H54 (cell line): ENCODE measurements at places on chromosomes 13 and 19.

- no peak for DNase-seq
Measured at GRCh38 chr19:18416778-18417249, 2.4 kb upstream of the SSBP4 start.

DNA sequence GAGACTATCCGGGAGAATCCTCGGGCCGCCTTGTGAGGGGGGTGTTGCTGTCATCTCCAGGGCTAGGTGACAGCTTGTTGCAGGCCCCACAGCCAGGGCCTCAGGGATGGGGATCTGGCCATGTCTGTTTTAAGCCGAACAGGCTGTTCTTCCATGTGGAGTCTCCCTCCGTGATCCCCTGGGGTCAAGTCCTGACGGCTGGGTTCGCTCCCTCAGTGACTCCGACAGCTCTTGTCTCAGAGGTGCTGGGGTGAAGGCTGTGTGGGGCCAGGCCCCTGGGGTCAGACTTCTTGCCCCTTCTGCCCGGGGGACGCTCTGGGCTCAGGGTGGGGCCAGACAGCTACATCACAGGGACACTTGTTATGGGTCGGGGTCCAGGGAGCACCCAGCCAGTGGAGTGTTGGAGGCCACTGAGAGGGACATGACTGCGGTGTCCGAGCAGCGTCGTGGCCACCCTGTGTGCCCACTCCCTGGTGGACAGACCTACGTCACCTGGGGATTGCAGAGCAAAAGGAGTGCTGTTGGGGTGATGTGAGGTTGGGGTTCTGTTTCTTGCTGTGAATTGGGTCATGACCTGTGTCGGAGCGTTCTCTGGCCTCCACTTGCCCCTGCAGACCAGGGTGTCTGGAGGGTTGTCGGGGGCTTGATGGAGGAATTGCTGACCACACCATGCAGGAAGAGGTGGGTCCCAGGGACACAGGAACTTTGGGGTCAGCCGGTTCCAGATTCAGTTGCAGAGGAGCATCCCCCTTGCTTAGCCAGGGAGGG is 21.5 kb downstream of the EPN1 start:
- no peak for DNase-seq

- DNase-seq = no peak
Measured at GRCh38 chr13:84870190-84870589, 929.0 kb downstream of the SLITRK6 start.

- peak; percentile 35 for DNase-seq
Measured at GRCh38 chr19:46515879-46516350, 20.2 kb upstream of the PNMA8B start.

GRCh38 chr19:45455707-45456499 is 11.9 kb upstream of the FOSB start:
- peak; percentile 77 for DNase-seq
